Liver (tissue), 10 donors: ENCODE measurements at places on chromosomes 2 and 18. TPM values are rescaled to one million over a fixed set of nuclear protein-coding genes. Genes with fewer than 3 reads are reported as not detected.

RRM2 gene
- total RNA-seq, result 124 TPM

SP140 gene
- total RNA-seq, result 1.8 TPM

SERPINB12 gene
- total RNA-seq, result not detected

TRIM43 gene
- not detected for total RNA-seq

CNDP1 gene
- 0.09 TPM for total RNA-seq

RAB6D gene
- not detected for total RNA-seq

RBM44 gene
- total RNA-seq, result 0.75 TPM

KCNG2 gene
- 0.08 TPM for total RNA-seq
